Right ventricle myocardium superior (tissue), 1 donor: ENCODE measurements at places on chromosomes 7 and 10. TPM values are rescaled to one million over a fixed set of nuclear protein-coding genes. Genes with fewer than 3 reads are reported as not detected.

The PTPRN2 gene
- 1.2 TPM for total RNA-seq

The WEE2 gene
- not detected for total RNA-seq

The JCAD gene
- total RNA-seq: 25.5 TPM

The HECW1 gene
- total RNA-seq: not detected

The TMEM196 gene
- total RNA-seq: not detected

The PON1 gene
- not detected for total RNA-seq

The CLCN1 gene
- 0.08 TPM for total RNA-seq

The CPA1 gene
- total RNA-seq: not detected

The OR2A12 gene
- total RNA-seq: not detected

The FZD1 gene
- 8.6 TPM for total RNA-seq
